ENCODE measurements at places on chromosomes 2 and 18. TPM values are rescaled to one million over a fixed set of nuclear protein-coding genes. Genes with fewer than 3 reads are reported as not detected.

Gene PSMG2
- total RNA-seq, result 43.8 TPM

- DNase-seq, result no peak
These were observed 141.0 kb upstream of the BCL2L11 start for GRCh38 chr2:110979471-110980338.

- no peak for DNase-seq
These were observed 199.8 kb downstream of the DPP10 start for GRCh38 chr2:114642166-114642770.

DNA sequence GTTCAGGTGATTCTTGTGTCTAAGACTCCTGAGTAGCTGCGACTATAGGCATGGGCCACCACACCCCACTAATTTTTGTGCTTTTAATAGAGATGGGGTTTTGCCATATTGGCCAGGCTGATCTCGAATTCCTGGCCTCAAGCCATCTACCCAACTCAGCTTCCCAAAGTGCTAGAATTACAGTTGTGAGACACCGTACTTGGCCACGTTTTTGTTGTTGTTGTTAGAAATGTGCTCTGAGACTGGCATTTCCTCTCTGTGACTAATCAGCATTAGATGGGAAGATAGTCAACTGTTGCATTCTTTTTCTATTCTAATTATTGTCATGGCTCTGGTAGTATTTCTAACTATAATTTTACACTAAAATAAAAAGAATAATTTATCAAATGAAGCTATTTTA lies 191.7 kb downstream of the CAMKMT start:
- DNase-seq, result no peak

DNA sequence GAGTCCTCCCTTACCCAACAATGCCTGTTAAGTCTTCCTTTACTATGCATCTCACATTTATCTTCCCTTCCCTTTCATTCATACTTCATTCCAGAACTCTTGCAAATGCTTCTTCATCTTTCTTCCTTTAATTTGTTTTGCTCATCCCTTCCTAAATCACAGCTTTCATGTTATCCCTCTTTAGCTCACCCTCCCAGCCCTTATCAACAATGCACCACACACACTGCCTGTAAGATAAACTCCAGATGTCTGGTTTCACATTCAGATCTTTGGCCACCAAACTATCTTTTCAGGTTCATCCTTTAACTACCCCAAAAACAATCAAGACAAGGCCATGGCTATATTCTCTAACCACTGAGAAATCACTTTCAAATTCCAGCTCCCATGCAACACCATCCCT lies 3.4 kb downstream of the CCDC93 start:
- DNase-seq, result no peak

- DNase-seq, result peak; percentile 26
These were observed 311.2 kb downstream of the LPIN1 start for GRCh38 chr2:12057436-12058166.

- no peak for DNase-seq
These were observed 86.0 kb downstream of the RHOB start for GRCh38 chr2:20532634-20533437.

All from left cardiac atrium (tissue), 4 donors.